Fibroblast of lung (primary cell): ENCODE measurements at places on chromosomes 3 and 15.
A peak's percentile ranks its signal among the peaks of the same experiment; 100 is the strongest.

GRCh38 chr15:33114374-33114717 lies 80.2 kb downstream of the FMN1 start:
- peak; percentile 39 for DNase-seq

GRCh38 chr3:156358232-156358631 lies 196.7 kb downstream of the SSR3 start:
- no peak for DNase-seq

- DNase-seq = no peak
Measured at GRCh38 chr3:13068269-13069010, 4.8 kb downstream of the IQSEC1 start.

- DNase-seq = no peak
Measured at GRCh38 chr3:170813266-170813665, 56.7 kb downstream of the RPL22L1 start.

DNA sequence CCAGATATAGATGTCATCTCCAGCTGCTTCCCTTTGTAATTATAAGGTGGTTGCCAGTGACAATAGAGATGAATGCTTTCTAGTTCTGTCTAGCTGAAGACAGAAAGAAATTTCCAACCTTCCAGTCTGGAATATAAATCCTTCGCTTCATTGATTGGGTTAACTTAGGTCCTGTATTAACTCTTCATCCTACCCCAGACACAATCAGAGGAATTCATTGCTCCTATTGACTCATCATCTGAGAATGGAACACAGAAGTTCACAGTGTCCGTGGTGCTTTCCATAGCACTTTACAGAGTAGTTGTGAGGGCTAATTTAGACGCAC lies 241.4 kb downstream of the NFKBIZ start:
- DNase-seq = peak; percentile 60

DNA sequence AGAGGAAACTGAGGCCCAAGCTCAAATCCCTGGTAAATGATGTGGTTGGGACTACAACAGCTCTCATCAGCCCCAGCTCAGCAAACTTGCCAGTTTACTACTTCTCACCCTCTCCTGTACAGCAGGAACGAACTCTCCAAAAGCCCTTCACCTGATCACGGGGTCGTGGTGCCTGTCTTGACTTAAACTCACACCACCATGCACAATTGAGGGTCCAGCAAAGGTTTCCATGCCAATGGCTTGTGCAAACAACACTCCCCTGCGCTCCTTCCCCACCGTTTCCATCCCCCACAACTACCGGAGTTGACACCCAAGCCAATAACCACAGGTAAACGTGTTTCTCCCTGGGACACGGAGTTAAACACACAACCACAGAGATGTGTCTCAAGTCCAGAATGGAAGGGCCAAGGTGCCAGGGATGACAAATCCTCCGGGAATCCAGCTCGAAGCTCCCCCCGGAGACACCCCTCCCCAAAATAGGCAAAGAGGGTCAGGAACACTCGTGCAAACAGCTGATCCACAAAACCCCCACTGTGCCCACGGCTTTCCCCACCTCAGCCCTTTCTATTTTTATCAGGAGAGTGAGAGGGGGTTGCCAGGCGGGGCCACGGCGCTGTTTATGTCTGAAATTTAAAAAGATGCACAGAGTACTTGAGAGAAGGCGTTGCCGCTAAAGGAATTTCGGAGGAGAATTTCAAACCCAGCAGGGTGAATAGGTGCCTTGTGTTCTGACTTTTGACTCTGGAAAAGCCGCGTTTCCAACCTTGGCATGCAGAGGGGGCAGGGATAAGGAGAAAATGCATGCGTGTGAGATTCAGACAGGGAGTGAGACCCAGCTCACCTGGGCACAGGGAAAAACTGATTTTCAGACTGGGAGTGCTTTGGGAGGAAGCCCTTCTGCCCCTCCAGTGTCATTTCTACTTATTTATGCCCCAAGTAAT lies 10.6 kb upstream of the ACAN start:
- DNase-seq = no peak

- peak; percentile 39 for DNase-seq
Measured at GRCh38 chr3:72082186-72082715, 297.3 kb upstream of the PROK2 start.

GRCh38 chr3:39433642-39434041 lies 27.1 kb downstream of the RPSA start:
- peak; percentile 60 for DNase-seq
